ENCODE measurements at places on chromosomes 6 and 20. TPM values are rescaled to one million over a fixed set of nuclear protein-coding genes. Genes with fewer than 3 reads are reported as not detected.

TPD52L2 gene
- 167 TPM for polyA plus RNA-seq

NEDD9 gene
- polyA plus RNA-seq: 18.2 TPM

NXT1 gene
- 37.8 TPM for polyA plus RNA-seq

MDFI gene
- polyA plus RNA-seq: not detected

FAXC gene
- polyA plus RNA-seq: not detected

RIMS1 gene
- polyA plus RNA-seq: not detected

SNAI1 gene
- polyA plus RNA-seq: 2.6 TPM

CRISP3 gene
- not detected for polyA plus RNA-seq

NSFL1C gene
- 56.8 TPM for polyA plus RNA-seq

LY6G5C gene
- 5.8 TPM for polyA plus RNA-seq

TCF15 gene
- polyA plus RNA-seq: not detected

SCRT2 gene
- not detected for polyA plus RNA-seq

PRL gene
- 0.13 TPM for polyA plus RNA-seq

HRH3 gene
- polyA plus RNA-seq: not detected

RIMS4 gene
- not detected for polyA plus RNA-seq

ECT2L gene
- not detected for polyA plus RNA-seq

HCRTR2 gene
- polyA plus RNA-seq: not detected

CPXM1 gene
- polyA plus RNA-seq: not detected
